NCI-H460 (cell line): ENCODE measurements at places on chromosomes 11 and 22. TPM values are rescaled to one million over a fixed set of nuclear protein-coding genes. Genes with fewer than 3 reads are reported as not detected.

DNA sequence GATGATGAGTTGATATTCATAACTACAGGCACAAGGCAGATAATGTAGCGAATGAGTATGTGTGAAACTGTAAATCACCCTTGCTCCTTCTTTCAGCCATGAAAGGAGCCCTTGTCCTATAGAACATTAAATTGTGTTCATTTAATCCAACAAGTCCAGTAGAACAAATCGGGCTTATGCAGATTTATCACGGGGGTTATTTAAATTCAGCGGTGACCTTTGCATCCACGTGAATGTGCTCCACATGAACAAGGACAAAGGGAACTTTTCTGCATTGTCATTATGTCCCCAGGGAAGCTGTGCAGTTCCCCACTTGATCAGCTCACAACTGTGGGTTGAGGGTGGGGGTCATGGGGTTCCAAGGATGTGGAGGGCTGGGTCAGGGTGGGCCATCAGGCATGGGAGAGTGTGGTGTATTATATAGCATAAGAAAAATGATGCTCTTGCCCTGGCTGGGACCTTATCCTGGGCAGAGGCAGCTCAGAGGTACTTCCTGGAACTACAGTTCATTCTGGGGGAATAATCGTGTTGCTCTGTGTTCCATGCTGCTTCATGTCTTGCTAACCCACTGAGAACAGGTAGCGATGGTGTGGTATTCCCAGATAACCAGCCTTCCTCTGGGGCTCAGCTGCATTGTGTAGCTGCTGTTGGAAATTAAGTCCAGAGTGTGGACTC lies 306.6 kb downstream of the FAT3 start:
- DNase-seq, result no peak

- DNase-seq, result no peak
These were observed 33.2 kb upstream of the CECR2 start for GRCh38 chr22:17336061-17336460.

BCO2 gene
- 0.50 and 1.0 TPM in 2 replicates for total RNA-seq

OR4C16 gene
- not detected in 2 replicates for total RNA-seq

DNA sequence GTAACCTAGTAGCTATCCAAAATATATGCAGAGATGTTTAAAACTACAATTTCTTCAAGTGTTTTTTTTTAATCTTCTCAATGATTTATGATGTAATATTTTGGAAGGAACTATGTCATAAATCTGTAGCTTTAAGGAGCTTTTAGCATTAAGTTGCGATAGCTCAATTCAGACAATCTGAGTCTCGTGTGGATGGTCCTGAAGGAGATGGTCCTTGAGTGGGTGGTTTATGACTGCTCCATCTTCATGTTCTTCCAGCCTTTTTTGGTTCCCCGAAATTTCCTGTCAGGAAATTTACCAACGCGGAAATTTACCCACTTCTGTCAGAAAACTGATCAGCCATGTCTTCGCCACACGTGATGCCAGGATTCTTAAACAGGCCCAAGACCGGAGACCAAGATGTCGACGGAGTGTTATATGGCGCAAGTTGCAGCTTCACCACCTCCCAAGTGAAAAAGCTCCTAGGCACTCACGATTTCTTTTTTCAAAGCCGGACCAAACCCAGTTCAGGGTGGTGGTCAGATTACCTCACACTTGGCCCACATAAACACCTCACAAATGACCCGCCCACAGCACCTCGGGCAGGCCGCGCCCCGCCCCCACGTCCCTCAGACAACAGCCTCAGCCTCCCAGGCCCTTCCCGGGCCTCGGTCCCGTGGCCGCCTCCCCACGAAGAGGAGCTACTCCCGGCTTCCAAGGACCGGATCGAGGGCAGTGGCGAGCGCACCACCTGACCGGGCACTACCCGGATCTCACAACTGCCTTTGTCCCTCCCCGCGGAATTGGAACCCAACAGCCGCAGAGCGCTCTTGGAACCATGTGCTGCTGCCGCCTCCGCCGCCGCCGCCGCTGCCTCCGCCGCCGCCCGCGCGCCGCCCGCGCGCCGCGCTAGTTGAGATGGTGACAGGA lies at the start of gene MORC2:
Gene MORC2 (minus strand): TSS at position 760 of the 909 bp plus-strand sequence. CDS start 885 bp downstream, outside the sequence.
- no peak for DNase-seq

SPATA19 gene
- total RNA-seq, result not detected in 2 replicates

FJX1 gene
- 30.0 and 33.1 TPM in 2 replicates for total RNA-seq

- DNase-seq, result no peak
These were observed 662 bp downstream of the MUC5B start for GRCh38 chr11:1223346-1224110.

GRCh38 chr22:45975164-45976161 lies 1.5 kb downstream of the WNT7B start:
- DNase-seq, result no peak

GRCh38 chr11:70509476-70509875 lies 111.1 kb downstream of the CTTN start:
- DNase-seq, result no peak

- no peak for DNase-seq
These were observed 23.2 kb downstream of the NEAT1 start for GRCh38 chr11:65445604-65446445.

GRAMD1B gene
- total RNA-seq, result 260 and 279 TPM in 2 replicates

SLC17A6 gene
- total RNA-seq, result not detected in 2 replicates

- no peak for DNase-seq
These were observed 2.1 kb upstream of the DRD2 start for GRCh38 chr11:113477321-113477720.

DNA sequence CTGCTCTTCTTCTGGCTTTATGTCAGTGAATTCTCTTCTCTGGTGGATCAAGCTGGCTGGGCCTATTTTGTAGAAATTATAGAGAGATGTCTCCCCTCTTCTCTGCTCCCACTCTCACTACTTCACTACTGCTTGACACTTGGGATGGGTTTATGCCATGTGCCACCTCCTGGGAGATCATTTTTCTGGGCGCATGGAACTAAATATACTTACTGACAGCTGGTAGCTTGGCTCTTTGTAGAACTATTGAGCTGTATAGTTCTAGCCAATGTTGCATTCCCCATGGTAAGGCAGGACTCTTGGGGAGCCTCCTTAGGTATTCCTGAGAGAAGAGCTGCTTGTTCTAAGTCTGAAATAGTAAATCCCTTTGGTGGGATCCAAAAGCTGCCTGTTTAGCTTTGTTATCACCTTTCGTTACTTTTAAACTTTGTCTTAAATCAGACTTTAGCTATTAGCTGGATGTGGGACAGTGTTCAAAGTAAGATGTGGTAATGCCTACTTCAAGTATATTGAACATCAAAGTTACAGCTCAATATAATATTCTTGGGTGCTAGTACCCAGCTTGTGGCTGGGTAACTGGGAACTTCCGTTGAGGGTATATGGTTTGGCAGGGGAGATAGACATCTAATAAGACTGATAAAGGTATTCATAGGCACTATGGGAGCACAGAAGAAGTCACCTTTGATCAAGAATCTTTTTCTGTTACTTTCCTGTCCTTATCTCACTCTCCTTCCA lies 87.5 kb upstream of the RRM1 start:
- DNase-seq, result no peak

- no peak for DNase-seq
These were observed 34.9 kb upstream of the CD82 start for GRCh38 chr11:44530413-44531115.

HBG2 gene
- not detected in 2 replicates for total RNA-seq

GRCh38 chr11:790721-791564 lies 1.1 kb upstream of the CEND1 start:
- no peak for DNase-seq

DNA sequence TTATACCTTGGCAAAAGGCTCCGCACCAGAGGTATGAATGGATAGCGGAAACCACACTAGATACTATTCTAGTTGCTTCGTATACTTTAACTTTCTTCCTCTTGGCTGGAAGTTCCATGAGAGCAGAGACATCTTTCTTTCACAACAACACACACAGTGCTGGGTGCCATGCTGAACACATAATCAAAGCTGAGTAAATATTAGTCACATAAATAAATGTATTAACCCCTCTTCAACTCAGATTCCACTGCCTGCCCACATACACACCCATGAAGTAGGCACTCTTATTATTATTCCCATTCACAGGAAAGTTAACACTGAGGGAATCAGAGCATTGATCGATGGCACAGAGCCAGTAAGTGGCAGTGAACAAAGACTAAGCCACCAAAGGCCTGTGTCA lies 35.4 kb downstream of the SPON1 start:
- no peak for DNase-seq

DNA sequence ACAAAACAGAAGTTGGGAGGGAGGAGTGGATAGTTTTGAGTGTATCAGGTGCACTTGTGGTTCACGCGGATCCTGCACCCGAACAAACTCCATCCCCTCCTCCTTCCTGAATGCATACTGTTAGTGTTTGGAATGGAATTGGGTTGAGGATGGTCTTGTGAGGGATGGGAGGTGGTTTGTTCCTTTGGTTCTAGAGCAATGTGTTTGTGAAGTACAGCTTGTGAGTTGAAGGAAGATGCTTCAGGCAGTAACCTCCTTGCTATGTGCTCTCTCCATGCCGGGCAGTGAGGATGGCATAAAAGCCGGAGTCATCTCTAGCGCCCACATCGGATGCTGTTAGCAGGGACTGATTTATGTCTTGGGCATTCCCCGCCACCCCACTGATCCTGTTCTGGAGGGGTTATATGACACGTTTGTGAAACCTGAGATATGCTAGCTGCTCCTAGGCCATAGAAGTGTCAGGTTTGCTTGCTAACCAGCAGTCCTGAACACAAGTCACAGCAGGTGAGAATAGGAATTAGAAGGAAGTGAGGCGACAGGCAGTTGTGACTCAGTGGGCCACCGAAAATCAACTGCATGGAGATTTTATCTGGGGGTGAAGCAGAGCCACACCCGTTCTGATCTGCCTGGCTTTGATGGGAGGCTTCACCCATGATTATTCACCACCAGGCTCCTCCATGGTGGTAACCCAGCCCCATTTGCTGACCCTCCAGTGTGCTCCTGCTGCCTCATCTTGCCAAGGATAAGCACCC lies 2.2 kb downstream of the BCR start:
- DNase-seq, result no peak

ZC3H12C gene
- total RNA-seq, result 8.5 and 8.8 TPM in 2 replicates

GRCh38 chr11:75264356-75264755 lies 23.8 kb downstream of the TPBGL start:
- no peak for DNase-seq

DNA sequence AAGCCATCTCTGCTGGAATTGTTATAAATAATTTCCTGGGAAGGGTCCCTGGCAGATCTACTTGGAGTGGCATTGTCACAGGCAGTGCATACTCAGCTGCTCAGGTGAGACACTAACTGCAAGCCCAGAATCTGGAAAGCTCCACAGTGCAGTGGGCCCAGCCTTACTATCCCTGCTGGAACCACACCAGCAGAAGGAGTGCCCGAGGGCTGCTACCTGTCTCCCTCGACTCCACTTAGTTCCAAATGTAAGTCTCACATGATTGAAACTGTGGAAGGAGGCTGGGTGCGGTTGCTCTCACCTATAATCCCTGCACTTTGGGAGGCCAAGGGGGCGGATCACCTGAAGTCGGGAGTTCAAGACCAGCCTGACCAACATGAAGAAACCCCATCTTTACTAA lies 14.3 kb upstream of the SYVN1 start:
- no peak for DNase-seq

GRCh38 chr22:44182588-44183286 lies 2.0 kb downstream of the PARVG start:
- no peak for DNase-seq
